ENCODE measurements at places on chromosomes 2 and 18.

GRCh38 chr18:50468807-50469206 lies 91.1 kb upstream of the MAPK4 start:
- DNase-seq, result no peak

DNA sequence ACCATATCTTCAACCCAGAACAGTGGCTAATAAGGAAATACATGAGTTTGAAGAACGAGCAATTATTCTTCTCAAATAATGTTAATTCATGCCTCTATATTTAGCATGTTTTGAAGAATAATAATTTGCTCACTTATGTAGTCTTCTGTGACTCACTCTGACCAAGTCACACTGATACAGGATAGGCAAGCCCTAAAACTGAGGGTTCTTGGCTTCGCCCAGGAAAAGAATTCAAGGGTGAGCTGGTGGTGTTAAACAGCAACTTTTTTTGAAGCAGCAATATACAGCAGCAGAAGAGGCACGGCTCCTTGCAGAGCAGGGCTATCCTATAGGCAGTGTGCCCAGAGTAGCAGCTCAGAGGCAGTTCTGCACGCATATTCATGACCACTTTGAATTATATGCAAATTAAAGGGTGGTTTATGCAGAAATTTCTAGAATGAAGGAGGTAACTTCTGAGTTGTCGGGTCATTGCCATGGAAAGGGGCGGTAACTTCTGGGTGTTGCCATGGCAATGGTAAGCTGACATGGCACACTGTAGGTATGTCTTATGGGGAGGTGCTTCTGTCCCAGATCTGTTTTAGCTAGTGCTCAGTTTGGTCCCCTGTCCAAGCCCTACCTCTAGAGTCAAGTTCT lies 200.6 kb downstream of the RND3 start:
- no peak for DNase-seq

GRCh38 chr2:139465789-139466188 lies 685.6 kb upstream of the NXPH2 start:
- no peak for DNase-seq

- no peak for DNase-seq
Measured at GRCh38 chr2:136394136-136395060, 276.4 kb upstream of the CXCR4 start.

DNA sequence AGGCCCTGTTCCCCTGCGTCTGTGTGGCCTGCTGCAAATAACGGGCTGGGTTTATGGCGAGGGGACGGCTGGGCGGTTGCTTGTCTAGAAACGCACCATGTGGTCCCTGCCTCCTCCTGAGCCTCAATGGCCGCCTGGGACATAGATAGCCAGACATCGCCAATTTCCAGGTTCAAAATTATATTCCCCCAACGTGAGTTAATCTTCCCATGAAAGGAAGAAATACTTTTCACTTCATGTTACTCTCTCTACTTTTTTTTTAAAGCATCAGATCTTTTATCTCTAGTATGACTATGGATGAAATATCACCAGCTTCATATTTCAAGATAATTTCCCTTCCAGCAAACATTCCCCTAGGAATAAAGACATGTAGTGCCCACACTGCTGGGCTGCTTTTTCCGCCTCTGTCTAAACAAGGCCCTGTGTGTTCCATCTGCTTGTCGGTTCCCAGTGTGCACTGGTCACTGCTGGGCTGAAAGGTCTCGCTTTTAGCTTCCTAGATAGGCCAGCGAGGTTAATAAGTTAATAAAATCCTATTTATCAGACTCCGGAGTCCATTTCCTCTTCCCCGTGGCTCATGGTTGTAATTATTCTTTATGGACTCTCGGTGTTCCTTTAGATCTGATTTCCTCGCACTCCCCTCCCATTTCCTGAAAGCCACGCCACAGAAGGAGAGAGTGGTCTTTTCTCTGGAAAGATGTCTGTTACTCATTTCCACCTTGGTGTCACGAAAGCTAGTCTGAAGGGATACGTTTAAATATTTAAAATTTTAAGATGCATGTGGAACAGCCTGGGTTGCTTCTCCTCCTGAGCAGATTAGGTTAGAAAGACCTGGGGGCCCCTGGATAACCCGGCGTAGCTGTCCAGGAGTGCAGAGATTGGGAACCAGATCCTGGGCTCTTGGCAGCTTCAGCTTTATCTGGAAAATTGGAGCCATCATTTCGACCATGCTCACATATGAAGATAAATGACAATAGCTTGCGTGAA lies 196.6 kb upstream of the COPS8 start:
- no peak for DNase-seq

DNA sequence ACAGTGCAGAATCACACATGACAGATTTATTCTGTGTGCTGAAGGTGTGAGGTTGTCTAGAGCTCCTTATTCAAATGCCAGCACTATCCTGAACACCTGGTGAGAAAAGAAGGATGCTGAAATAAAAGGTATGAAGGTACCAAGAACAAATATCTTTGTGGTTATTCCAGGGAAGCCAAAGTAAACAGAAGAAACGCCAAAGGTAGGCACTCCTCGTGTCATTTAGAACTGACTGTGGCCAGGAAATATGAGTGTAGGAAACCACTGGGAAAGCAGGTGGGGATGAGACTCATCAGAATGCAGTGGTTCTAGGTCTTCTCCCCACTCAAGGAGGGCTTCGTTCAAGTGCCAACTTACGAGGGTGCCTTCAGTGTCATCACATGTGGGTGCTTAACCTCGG lies 80.8 kb downstream of the KIF5C start:
- DNase-seq, result no peak

GRCh38 chr2:33040541-33040940 lies 93.8 kb downstream of the LTBP1 start:
- no peak for DNase-seq

DNA sequence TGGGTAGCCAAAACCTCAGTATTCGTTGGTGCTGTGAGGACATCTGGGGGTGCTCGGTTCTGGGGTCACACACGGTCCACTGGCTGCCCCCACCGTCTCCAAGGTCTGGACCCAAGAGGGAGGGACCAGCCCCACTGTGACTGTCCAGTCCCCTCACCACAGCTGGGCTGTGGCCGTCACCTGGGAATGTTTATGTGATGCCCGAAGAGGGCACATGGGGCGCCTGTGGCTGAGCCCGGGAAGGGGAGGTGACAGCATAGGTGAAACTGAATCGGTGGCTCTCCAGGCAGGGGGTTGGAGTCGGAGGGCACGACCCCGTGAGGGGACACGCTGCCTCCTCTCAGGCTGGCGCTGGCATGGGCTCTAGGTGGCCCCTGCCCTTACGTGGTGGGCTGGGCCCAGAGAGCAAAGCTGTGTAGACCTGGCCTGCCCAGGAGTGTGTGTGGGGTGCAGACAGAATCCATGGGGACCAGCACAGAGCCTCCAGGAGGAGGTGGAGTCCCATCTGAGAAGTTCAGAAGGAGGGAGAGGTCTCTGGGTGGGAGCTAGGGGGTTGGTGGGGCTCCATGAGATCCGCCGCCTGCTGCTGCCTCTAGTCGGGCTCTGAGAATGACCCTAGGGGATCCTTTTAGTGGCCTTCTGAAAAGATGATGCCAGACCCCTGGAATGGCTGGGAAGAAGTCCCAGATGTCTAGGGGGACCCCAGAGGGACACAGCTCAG lies 1.8 kb downstream of the BOK start:
- no peak for DNase-seq

DNA sequence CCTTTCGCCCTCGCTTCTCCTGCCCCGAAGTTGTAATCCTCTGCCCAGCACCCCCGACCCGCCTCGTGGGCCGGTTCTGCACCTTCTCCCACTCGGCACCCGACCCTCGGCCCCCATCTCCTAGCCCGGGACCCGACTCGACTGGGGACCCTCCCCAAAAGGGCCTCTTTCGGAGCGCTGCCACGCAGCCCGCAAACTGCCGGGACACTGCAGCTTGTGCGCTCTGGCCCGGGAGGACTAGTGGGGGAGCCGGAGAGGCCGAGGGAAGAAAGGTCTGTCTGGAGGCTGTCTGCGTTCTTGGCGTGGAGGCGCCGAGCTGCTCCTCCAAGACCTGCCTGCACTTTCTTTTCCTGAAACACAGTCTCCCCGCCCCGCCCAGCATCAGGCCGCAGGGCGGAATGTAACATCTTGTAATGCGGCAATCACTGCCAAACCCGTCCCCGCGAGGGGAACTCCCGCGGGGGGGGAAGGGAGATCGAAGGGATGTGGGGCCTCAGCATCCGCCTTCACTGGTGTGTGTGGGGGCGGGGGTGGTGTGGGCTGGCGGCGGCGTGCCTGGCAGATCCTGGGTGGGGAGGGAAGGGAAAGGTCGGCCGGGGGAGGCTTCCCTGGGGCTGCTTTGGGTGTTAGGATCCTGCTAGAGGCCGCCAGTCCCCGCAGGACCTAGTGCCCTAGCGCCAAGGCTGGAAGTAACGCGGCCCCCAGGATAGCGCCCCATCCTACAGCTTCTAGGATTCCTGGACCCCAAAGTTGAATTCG lies 7.4 kb downstream of the DLX2 start:
- DNase-seq, result peak; percentile 72

GRCh38 chr2:57429831-57430230 lies 616.8 kb upstream of the VRK2 start:
- DNase-seq, result no peak

GRCh38 chr2:184528119-184528518 lies 70.2 kb upstream of the ZNF804A start:
- no peak for DNase-seq

- DNase-seq, result no peak
Measured at GRCh38 chr2:163665051-163665450, 70.8 kb downstream of the FIGN start.

DNA sequence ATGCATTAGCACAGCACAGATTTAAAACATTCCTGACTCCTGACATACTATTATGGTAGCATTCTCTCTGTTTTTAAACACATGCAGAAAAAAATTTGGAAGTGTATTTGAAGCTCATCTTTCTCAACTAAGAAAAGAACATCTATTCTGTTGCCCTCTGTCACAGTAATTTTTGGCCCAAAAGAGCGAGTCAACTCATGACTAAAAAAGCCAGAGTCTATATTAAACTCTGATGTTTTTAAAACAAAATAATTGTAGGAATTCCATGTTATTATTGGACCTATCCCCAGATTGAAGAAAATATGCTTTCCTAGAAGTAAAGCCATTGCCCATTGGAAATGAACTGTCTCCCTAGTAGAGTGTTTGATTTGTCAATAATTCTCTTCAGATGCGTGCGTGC lies 96.7 kb downstream of the CRIM1 start:
- no peak for DNase-seq

DNA sequence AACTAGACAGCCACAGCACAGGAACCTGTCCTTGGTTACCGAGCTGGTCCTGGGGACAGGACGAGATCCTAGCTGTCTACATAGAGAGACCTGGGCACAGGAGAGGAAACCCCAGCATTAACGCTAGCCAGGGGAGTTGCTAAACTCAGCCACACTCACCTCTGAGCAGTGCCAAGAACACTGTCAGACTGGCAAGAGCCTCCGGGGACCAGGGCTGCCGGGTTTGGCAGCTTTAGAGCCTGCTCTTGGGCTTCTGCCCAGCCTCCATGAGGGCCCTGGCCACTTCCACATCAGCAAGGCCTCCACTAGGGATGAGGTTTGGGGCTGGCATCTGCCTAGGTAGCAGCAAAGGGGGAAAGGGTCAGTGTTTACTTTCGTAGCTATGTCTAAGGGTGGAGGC lies 6.7 kb downstream of the TMBIM1 start:
- no peak for DNase-seq

DNA sequence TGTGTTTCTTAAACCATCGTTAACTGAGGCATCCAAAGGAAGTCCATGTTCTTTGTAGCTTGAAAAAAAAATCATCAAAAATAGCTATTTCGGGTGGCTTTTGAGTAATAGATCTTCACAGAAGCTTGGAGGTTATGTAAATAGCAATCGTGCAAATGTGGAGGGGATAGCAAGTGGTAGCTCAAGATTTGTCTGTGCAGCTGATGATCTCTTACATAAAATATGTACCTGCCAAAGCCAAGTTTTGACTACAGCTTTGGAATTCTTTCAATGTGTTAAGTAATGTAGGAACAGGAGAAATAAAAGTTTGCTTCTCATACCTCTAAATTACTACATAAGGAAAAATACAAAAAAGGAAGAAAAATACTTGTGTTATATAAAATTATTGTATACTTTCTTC lies 1432.0 kb downstream of the DPP10 start:
- DNase-seq, result no peak

DNA sequence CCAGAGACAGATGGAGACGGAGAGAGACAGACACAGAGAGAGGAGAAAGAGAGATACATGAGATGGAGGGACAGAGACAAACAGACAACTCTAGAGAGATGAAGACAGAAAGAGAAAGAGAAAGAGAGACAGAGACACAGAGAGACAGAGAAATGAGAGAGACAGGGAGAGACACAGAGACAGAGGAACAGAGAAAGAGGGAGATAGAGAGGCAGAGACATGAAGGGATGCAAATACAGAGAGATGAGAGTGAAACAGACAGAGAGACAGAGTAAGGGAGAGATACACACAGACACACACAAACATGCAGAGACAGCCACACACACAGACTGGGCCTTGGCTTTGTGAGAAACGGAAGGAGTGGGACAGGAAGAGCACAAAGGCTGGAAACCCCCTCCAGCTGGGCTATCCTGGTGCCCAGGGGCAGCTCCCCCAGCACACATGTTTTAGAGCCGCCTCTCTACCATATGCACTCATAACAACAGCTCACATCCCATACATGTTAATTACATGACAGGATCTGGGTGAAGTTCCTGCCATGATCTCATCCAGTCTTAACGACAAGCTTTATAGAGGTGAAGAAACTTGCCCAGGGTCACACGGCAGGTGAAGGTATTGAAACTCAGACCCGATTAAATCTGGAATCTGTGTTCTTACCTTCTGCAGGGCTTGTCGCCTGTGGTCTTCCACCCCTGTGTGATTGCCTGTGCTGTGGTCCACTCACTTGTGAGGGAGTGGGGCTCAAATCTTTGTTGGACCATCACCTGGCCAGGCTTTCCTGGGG lies 32.4 kb downstream of the IL18R1 start:
- no peak for DNase-seq

DNA sequence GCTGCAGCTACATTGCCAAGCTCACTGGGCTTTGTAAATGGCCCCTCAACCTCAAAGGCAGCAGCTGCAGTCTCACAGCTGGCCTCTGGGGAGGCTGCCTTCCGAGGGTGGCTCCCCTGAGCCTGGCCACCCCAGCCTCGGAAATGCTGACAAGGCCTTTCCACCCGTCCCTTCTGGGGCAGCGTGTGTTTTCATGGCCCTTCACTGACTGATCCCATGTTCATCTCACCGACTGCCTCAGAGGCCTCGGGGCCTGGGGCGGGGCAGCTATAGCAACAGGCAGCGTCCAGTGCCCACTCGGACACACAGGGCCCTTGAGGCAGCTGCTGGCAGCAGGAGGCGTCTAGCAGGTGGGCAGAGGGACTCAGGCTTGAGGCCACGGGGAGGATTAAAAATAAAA lies 149.7 kb downstream of the GLI2 start:
- no peak for DNase-seq
